Activated T-cell treated with anti-CD3 and anti-CD28 coated beads for 4 hours (primary cell): ENCODE measurements at places on chromosomes 6 and 20.

GRCh38 chr6:161374971-161375873 lies 101.4 kb upstream of the AGPAT4 start:
- DNase-seq, result no peak

- DNase-seq, result no peak
Observed at GRCh38 chr20:56005389-56005715, at the start of gene CBLN4. Gene CBLN4 (minus strand): TSS chr20:56005519. CDS start chr20:56004171, 1,348 bp downstream.

DNA sequence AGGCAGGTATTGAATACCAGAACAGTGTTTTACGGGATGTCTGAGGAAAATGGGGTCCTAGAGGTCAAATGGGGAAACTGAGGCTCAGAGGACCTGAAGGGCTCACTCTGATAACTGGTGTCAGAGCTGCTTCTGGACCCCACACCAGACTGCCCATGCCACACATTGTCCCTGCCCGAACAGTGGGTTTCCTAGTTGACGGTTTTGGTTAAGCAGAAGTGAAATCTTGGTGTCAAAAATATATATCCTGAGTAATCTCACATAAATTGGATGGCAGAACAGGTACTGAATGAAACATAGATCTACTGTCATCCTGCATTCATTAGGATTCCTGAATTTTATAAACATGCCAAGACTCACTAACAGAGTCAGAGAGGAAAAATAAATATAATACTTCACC lies 16.3 kb downstream of the NOX3 start:
- no peak for DNase-seq

DNA sequence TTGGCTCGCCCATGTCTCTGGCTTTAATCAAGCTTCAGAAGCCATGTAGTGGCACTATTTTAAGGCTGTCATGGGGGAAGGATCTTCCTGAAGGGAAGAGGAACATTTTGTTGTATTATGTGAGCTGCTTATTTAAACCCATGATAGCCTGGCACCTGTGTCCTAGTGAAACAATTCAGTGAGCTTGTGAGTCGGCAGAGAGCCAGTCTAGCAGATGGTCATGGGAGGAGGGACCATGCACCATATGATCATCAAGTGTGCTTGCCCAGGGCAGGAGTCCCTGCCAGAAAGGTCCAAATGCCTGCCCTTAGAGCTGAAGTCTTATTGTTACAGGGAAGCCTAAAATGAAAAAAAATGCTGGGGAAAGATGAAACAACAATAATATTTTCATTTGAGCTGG lies 132.9 kb downstream of the PRDM13 start:
- no peak for DNase-seq

- no peak for DNase-seq
Observed at GRCh38 chr6:154138793-154139192, 99.8 kb downstream of the OPRM1 start.
